ENCODE measurements at places on chromosomes 3 and 15.

DNA sequence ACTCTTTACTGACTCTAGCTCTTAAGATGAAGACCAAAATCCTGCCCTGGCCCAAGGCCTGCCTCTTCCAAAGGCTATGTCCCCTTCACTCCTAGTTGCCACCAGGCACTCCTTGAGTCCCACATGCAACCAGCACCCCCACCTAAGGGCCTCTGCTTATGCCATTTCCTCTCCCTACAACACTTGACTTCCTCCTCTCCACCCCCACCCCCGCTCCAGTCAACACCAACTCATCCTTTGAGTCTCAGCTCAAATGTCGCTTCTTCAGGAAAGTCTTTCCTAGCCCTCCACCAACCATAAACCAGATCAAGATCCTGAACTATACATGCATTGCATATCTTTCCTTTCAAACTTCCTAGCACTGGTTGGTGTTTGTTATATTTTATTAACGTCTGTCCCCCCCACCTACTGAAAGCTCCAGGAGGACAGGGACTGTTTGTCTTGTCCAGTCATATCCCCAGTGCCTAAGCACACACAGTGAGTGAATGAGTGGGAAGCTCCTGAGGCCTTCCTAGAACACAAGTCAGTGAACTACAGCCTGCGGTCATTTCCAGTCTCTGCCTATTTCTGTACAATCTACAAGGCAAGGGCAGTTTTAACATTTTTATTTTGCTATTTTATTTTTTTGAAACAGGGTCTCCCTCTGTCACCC, 7.3 kb downstream of the TBC1D2B start:
- DNase-seq: no peak

DNA sequence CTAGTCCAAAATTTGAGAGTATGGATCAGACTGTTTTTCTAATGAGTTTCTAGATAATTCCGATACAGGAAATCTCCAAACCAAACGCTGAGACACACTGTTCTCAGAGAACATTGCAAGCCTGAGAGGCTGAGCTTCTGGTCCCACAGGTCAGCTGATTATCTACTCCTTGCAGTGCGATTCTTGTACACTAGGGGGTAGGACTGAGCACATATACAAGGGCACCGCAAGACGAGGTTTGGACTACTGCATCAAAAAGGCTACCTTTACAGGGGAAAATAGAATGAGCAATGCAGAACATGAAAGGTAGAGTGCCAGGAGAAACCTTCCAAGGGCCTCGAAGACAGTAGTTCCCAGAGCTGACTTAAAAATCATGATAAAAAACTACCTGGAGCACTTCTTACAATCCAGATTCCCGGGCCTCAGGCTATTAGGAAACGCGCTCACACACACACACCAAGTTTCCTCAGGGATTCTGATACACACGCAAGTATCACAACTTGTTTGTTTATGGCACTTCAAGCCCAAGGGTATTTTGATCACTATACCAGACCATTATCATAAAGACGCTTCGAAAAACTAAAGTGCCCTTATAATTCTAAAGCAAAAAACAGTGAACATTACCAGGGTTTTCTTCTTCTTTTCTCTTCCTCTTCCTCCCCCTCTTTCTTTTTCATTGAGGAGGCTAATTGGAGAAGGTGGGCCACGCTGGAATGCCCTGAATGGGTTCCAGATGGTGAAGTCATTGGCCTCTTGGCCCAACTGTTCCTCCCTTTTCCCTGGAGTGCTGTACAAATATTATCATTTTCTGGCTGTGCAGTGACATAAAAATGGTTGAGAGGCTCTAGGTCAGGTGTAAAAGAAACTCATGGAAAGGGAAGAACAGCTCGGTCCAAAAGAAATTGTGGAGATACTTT, 61.8 kb downstream of the SLC12A8 start:
- no peak for DNase-seq

DNA sequence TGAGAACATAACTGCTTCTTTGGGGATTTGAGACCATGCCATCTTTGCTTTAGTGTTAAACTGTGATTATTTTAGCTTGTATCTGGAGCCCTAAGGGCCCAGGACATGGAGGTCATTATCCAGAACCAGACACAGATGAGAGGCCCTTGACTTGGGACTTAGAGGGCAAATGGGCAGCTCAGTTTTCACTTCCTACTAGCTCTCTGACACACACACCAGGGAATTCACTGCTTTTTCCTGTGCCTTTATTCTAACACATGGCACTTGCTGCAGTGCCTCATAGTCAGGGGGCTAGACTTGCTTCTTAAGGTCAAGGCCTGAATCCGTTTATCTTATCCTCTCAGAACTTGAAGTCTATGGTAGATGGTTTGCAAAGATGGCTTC, 33.3 kb downstream of the AMOTL2 start:
- no peak for DNase-seq

GRCh38 chr3:143241481-143241951, 121.9 kb downstream of the CHST2 start:
- DNase-seq: no peak

DNA sequence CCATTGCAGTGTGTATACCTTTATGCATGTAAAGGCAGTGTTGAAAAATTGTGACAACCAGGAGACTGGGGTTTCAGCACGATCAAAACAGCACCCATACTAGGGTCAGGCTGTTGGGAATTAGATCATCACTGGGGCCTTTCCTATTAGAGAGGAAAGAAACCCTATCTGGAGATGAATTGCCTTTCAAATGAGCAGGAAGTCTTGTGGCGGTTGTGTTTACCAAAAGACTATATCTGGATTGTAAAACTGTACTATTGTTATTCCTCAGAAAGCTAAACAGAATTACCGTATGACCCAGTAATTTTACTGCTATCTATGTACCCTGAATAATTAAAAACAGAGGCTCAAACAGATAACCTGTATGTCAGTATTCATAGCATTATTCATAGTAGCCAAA, 10.1 kb downstream of the UBE2E1 start:
- DNase-seq: no peak

DNA sequence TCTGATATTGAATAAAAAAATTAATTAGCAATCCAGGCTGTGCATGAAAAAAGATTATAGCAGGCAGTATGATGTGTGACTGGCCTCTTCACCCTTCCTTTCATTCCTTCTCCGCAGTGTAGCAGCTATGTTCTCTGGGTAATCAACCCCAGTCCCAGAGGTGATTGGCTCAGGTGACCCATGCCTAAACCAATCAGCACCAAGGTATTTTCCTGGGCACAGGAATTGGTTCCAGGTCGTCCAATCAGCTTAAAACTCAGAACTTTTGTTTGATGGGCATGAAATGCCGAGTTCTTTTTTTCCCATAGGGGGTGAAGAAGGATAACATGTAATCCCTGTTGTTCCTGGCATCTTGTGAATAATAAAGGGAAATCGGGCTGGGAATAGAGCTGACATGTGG, 5.8 kb upstream of the BNC1 start:
- DNase-seq: no peak

DNA sequence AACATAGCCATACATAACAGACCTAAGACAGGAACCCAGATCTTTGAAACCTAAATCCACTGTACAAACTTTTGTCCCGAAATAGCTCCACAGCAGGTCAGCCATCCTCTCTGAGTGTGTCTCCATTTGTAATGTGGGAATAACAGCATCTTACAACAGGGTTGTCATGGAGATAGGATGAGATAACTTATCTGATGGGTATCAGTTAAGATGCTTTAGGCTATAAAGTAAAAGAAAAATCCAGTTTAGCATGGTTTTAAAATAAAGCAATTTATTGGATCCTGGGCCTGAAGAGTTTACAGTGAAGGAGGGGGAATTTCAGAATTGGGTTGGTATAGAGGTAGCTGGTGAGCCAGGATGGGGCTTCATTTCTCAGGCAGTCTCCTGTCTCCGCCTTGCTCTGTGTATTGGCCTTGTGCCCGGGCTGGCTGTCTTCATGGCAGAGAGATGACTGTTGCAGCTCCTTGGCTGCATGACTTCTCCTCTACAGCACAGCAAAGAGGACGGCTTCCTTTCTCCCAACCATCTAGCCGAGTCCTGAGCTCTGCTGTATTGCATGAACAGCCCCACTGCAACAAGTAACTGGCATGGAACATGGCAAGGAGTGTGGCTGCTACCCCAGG, 131.9 kb upstream of the PROK2 start:
- DNase-seq: no peak

GRCh38 chr15:88913850-88914169, 631 bp upstream of the MFGE8 start:
- no peak for DNase-seq

DNA sequence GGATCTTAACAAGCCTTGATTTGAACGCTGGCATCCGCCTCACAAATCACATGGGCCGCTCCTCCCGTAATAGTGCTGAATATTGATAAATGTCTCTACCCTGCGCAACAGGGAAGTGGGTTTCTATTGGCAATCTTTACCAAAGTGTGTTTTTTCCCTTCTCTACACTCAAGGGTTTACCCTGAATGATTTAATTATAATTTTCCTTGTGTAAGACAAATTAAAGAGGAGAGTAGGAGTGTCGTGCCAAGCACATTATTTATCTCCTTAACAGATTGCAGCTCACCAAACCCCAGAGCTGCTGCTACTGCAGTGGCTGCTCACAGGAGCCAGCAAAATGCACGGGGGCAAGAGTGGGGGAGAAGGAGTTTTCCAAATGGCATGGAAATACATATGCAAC, 545.8 kb downstream of the FOXP1 start:
- no peak for DNase-seq

- DNase-seq: no peak
Observed at GRCh38 chr3:97949743-97950142, 22.5 kb downstream of the RIOX2 start.

- DNase-seq: no peak
Observed at GRCh38 chr3:133863911-133864310, 31.8 kb downstream of the RAB6B start.

- no peak for DNase-seq
Observed at GRCh38 chr15:49082960-49083359, 36.7 kb upstream of the SECISBP2L start.

- DNase-seq: no peak
Observed at GRCh38 chr15:98935736-98936135, 71.9 kb downstream of the PGPEP1L start.

DNA sequence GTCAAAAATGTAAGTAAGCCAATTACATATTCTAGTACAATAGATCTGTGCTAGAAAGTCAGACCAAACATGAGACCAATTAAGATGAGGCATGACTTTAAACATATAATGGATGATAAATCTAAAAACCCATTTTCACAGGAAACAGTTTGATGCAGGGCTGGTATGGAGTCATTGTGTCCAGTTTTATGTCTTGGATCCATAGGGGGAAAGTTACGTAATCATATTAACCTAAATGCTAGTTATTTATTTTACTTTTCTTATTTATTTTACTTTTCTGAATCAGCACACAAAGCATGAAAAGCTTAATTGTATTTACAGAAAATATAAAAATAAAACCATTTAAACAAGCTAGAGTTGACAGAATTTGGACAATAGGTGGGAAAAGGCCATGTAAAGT, 26.3 kb upstream of the TMCC1 start:
- no peak for DNase-seq
